ENCODE measurements at places on chromosomes 2 and 18. TPM values are rescaled to one million over a fixed set of nuclear protein-coding genes. Genes with fewer than 3 reads are reported as not detected.

Gene ZAP70
- total RNA-seq, result 0.13 TPM

Gene FAM237A
- total RNA-seq, result not detected

Gene MYO7B
- 0.13 TPM for total RNA-seq

Gene SERPINB2
- total RNA-seq, result 14.4 TPM

Gene KIF5C
- total RNA-seq, result 0.10 TPM

Gene CXCR1
- total RNA-seq, result not detected

Gene RPS27A
- total RNA-seq, result 357 TPM

Gene KATNAL2
- 2.2 TPM for total RNA-seq

Gene KLHL41
- total RNA-seq, result 0.72 TPM

Gene PSMA8
- total RNA-seq, result not detected

Gene MBP
- total RNA-seq, result 12.7 TPM

Gene CRACDL
- 0.03 TPM for total RNA-seq
